ENCODE measurements at places on chromosomes 2 and 18. TPM values are rescaled to one million over a fixed set of nuclear protein-coding genes. Genes with fewer than 3 reads are reported as not detected.

Gene MGAT5
- total RNA-seq: 43.3 TPM

Gene DYNAP
- not detected for total RNA-seq

Gene CAPN14
- total RNA-seq: 0.17 TPM

Gene NCKAP5
- 7.6 TPM for total RNA-seq

- no peak for DNase-seq
Measured at GRCh38 chr2:37396890-37397565, 52.6 kb downstream of the QPCT start.

Gene ALPI
- not detected for total RNA-seq

- DNase-seq: no peak
Measured at GRCh38 chr2:138708682-138709241, 71.4 kb downstream of the NXPH2 start.

DNA sequence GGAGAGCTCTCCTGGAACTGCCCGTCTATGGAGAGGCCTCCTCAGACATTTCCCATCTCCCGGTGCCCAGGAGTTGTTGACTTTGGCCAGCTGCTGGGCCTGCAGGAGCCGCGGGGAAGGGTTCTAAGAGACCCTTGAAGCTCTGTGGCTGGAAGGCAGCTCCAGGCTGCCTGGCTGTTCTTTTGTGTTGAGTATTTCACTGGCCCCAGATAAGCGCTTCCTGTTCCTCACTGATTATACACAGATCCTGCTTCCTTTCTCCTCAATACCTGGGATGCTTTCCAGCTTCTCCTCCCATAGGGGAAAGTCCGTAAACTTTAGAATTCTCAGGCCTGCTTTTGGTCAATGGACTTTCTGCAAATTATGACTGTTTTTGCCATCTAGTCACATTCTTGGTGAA is 57.8 kb downstream of the TGOLN2 start:
- no peak for DNase-seq

Gene RUFY4
- total RNA-seq: not detected

Gene NT5DC4
- total RNA-seq: 1.2 TPM

Gene SP9
- total RNA-seq: not detected

Gene HRH4
- total RNA-seq: not detected

DNA sequence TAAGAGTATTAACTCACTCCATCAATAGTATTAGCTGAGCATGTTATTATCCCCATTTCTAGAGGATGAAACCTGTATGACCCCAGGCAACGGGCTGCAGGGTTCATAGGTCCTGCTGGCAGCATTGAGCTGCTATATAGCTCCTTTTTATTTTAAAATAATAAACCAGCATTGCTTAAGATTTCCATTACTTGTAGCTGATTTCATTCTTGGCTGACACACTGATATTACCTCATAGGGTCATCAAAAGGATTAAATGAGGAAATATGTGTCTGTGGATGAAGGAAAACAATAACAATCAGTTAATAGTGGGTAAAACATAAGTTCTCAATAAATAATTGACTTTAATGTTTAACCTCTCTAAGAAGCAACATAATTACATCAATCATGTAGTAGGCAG is 48.3 kb upstream of the NRP2 start:
- no peak for DNase-seq

- DNase-seq: no peak
Measured at GRCh38 chr18:75104483-75104882, 104.5 kb downstream of the PTGR3 start.

GRCh38 chr2:105243961-105244360 is 2.4 kb downstream of the GPR45 start:
- no peak for DNase-seq

Gene CHST9
- total RNA-seq: not detected

DNA sequence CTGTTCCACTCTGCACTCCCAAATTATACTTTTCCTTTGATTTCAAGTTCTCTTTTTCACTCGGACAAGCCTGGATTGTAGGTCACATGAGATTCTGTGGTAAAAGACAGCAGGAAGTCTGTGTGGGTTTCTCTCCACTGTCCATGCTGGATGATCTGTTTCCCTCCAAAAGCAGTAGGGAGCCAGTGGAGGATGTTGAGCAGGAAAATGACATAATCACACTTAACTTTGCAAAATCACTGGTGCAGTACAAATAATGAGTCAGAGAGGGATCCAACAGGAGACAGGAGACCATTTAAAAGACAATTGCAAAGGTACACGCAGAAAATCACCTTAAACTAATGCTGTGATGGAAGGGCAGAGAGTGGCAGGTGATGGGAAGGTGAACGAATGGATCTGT is 301.3 kb downstream of the ZNF407 start:
- DNase-seq: peak; percentile 43

GRCh38 chr2:23867449-23867848 is 59.5 kb downstream of the ATAD2B start:
- no peak for DNase-seq

Gene METTL21A
- total RNA-seq: 8.7 TPM

Gene RFTN2
- under 0.01 TPM for total RNA-seq

Gene OTX1
- 1.0 TPM for total RNA-seq

- no peak for DNase-seq
Measured at GRCh38 chr2:21428754-21429153, 305.0 kb downstream of the TDRD15 start.

DNA sequence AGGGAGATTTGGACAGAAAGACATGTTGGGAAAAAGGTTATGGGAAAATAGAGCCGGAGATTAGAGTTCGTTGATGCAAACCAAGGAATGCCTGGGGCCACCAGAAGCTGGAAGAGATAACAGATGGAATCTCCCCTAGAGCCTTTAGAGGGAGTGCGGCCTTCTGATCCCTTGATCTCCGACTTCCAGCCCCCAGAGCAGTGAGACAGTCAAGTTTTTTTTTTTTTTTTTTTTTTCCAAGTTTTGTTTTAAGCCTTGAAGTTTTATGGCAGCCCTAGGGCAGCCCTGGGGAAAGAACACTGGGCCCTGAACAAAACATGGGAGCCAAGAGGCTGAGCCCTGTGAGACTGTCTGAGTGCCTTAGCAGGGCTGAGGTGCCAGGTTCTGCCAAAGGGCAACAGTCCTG is 6.5 kb downstream of the DGKD start:
- DNase-seq: no peak

DNA sequence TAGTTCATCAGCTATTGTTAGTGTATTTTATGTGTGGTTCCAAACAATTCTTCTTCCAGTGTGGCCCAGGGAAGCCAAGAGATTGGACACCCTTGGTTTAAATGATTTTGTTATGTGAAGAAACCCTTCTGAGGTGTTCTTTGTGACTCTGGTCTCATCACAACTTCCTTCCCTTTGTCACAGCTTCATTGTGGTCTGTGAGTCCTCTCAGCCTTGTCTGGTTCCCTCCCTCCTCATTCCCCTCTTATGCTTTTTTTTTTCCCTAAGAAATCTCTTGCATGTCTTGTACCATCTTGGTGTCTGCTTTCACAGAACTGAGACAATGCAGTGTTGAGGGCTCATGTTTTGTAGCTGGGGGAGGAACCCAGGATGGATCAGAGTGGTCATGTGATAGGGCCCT is 118.9 kb downstream of the TMEM182 start:
- no peak for DNase-seq
